ENCODE measurements at places on chromosomes 3 and 15.

DNA sequence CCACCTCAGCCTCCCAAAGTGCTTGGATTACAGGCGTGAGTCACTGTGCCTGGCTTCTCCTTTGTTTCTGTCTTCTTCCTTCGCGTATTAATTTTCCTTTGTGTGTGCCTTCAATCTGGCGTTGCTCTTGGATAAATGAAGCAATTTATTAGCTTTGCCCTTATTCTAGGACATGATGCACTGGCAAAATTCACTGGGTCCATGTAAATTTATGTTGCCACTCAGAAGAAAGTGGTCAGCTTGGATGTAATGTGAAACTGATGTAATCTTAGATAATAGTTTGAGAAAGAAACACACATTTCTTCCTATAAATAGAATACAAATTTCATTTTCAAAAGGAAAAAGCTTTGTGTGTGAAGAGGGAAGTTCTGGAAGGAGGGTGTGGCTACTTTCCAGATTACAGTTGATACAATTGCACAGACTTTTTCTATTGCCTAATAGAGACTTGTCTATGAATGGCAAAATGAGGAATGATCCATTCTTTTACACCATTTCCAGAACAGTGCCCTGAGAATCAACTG is 23.3 kb upstream of the ATP1B3 start:
- DNase-seq, result no peak

- no peak for DNase-seq
These were observed 367.3 kb downstream of the OCA2 start for GRCh38 chr15:27731776-27732175.

GRCh38 chr3:56739036-56739435 is 56.0 kb upstream of the TASOR start:
- no peak for DNase-seq

DNA sequence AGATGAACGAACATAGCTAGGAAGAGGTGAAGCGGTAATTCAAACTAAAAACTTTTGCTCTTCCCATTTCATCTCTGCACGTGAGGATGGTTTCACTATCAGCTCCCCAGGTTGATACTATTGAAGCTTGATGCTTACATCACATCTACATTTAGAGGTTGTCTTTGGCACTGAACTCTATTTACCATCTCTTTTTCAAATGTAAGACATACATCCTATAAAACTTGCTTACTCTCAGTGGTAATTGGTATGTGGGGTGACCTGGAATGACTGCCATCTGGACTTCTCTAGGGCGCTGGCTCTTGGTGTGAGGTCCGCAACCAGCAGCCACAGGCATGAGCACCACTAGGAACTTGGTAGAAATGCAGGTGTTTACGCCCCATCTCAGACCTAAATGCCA is 118.1 kb downstream of the AKAP13 start:
- no peak for DNase-seq

DNA sequence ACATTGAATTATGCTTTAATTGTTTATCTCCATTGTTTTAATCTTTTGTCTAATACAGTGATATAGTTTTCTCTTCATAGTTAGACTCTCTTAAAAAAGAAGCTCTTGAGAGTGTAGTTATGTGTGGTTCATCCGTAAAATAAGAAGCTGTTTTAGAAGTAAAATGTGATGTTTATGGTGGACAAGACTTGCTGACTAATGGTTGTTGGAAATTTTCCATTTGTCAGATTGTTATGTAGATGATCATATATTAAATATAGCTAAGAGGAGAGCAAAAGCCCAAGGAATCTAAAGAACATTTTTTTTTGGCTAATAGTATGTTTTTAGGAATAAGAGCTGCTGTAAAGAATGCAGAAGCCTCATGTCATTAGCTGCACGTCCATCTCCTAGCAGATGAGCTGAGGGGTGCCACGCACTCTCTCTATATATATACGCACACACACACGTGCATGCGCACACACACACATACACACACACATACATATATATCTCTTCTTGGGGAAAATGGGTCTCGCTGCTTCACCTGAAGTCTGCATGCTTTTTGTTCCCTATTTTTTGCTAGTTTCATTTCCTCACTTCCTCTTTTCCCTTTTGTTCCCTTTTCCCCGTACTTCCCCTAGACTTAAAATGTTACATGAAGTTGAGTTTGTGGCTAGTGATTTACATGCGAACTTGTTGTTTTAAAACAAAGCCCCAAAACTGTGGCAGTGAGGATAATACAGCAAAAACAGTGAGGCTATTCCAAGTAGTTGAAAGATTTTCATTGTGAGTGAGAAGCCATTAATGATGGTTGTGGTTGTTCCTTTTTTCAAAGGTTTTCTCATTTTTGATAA is 107.8 kb downstream of the MBNL1 start:
- no peak for DNase-seq

- no peak for DNase-seq
These were observed 268.1 kb upstream of the CRBN start for GRCh38 chr3:3447641-3448040.

DNA sequence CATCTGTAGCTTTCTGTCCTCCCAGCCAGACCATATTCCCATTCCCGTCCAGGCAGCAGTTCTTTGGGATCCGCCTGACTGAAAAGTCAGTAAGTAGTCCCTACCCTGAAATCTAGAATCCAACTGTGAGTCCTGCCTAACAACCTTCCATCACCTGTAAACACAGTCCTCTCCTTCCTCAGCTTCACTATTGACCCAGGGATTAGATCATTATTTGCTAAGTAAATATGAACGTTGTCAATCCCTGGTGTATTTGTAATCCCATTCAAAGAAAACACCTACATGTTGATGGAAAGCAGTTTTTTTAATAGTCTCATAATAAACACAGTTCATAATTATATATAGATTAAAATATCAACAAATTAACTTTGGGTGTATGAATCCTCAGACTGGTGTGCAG is 732 bp downstream of the SAXO2 start:
- no peak for DNase-seq

- DNase-seq, result no peak
These were observed 9.6 kb downstream of the TGM4 start for GRCh38 chr3:44883999-44884431.

- DNase-seq, result peak; percentile 30
These were observed 79.8 kb upstream of the NR2E3 start for GRCh38 chr15:71730277-71731144.

DNA sequence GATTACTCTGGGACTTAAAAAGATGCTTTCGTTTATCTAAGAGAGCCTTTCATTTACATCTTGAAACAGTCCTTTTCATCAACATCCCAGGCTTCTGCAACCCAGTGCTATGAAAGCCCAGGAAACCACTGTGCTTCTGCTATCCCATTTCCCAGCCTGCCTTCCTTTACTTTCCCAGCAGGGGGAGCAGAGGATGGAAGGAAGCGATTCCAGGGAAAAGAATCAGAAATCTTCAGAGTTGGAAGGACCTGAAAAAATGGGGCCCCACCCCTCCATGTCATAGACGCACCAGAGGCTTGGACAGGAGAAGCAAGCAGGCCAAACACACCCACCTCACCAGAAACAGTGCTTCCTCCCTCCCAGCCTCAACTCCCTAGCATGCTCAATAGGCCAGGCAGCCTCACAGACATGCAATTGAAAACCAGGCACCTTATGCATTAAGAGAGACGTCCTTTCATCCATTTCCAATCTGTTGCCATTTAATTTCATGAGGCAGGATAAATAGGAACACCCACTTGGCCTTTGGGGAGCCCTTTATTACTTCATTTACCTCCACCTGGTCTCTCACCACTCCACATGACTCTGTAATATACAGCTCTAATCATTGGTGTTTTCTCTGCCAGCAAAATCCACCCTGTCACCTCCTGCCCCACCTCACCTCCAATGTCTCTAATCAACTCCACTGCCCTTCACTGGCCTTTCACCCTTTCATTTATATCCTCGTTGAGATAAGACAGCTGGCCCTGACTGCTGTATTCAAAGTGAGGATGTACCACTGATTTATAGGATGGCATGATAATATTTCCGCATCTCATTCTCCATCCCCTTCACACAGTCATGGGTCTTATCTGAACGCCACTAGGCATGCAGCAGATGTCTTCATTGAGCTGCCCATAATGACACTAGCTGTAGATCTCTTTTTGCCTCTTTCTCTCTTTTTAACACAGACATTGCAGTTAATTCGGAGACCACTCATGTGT is 583.9 kb downstream of the NTRK3 start:
- DNase-seq, result no peak

- no peak for DNase-seq
These were observed 666 bp upstream of the SEMA3F start for GRCh38 chr3:50154476-50154839.

DNA sequence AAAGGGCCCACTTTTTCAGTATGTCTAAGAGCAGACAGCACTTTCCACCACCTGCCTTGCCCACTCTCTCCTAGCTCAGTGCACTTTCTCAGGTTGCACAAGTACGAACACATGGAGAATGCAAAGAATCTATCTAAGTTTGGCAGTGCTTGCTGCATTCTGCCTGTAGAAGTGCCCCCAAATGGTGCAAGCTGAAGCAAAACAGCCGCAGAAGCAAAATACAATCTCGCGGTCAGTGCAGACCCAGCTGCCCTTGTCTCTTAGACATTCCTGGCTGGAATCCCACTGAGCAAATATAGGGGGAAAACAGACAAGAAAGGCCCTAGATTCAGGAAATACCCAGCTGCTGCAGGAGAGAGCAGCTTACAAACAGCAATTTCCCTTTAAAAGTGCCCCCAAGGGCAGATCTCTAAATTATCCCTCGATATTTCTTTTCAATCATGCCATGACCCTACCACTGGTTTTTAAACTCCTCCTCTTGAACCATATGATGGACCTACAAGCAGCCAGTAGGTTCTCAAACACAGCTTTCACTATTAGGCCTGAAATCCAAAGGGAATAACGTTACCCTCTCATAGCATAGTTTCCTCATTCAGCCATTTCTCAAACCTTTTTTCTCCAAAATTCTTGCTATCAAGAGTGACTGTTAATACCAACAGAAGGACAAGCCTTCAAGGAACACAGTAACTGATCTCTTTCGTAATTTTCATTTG is 67.0 kb downstream of the TNIK start:
- DNase-seq, result no peak

DNA sequence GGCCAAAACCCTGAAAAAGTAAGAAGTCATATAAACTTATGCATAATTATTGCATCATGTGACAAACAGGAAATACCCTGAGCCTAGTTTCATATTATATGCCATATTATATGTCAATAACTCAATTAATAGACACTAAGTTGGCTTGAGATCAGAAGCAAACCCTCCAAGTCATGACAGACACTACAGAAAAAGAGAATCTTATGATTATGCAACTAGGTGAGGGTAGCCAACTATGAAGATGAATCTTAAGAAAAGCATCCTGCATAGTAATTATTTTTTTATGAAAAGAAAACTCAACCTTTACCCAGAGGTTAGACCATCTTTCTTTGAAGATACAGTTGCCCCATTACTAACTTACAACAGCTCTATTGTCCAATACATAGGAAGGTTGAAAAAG is 192.4 kb upstream of the VEPH1 start:
- DNase-seq, result no peak

DNA sequence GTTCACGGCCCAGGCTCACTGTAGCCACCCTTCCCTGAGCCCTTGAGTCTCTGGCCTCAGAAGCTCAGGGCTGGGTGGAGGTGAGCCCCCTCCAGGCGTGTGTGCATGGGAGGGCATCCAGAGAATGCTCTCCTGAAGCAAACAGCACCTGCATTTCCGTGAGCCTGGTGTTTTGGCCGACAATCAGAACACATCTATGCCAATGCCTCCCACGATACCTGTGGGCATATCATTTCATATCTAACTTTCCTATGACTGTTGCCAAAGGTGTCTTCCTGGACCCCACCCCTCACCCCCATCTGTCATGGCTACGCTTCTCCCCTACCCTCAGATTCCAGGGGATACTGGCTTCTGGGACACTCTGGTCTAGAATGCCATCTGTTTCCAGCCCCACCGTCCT is 53.3 kb upstream of the RAB6B start:
- DNase-seq, result no peak

- DNase-seq, result peak; percentile 84
These were observed 119.0 kb upstream of the RASGRP1 start for GRCh38 chr15:38683382-38684242.

GRCh38 chr15:75056036-75056435 is 32.6 kb downstream of the PPCDC start:
- no peak for DNase-seq

- DNase-seq, result no peak
These were observed 175.2 kb downstream of the ALDH1A2 start for GRCh38 chr15:57890351-57890750.

DNA sequence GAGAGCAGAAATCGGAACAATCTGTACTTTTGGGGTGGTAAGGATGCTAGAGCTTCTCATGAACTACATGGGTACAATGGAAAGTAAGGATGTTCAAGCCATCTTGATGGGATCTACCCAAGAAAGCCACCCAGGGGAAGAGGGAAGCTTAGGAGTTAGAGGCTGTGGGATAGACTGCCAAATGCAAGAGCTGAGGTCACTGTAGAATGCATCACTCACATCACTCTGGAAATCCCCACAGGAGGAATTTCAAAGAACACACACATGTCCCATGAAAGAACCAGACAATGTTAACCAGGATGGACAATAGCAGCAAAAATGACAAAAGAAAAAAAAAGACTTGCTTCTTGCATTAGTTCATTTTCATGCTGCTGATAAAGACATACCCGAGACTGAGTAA is 32.8 kb upstream of the UBE2E2 start:
- no peak for DNase-seq

DNA sequence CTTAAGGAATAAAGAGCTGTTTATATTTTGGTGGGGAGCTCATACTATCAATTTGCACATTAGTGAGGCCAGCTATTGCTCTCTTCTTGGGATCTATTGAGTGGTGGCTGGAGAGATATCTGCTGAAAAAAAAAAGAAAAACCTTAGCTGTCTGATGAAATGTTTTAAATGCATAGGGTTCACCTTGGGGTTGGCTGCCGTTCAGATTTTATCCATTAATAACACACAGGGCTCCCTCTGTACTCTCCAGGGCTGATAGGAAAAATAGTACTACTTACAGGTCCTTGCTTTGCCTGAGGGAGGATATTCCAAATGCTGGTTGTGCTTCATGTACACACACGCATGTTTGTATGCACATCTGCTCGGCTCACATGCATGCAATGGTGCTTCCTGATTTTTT is 803.7 kb downstream of the MCTP2 start:
- DNase-seq, result no peak

DNA sequence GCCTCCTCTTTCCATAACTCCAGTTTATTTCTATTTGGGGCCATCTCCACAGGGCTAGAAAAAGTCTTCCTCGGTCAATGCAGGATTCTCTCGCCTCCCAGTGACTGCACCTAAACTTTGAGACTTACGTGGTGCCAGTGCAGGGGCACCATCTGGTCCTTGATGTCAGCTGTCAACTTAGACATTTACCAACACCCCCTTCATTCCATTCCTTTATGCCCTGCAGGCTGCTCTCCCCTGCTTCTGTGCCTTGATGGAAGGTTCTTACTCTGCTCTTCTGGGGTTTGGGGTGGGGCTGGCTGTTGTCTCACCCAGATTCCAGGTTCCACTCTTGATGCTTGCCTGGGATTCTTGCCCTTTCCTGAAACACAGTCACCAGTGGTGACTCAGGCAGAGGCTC is 101.8 kb downstream of the ST8SIA2 start:
- DNase-seq, result no peak

DNA sequence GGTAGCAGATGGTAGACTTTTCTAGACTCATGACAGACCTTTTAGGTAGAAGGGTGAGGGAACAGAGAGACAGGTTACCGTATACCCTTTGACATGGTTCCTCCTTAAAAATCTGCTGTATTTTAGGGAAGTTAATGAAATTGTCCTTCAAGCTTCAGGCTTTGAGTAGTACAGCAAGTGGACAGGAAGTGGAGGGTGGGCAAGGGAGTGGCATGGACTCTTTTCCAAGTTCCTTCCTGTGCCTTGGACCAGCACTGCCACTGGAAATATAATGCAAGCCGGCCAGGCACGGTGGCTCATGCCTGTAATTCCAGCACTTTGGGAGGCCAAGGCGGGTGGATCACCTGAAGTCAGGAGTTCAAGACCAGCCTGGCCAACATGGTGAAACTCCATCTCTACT is 156.1 kb upstream of the LRRFIP2 start:
- no peak for DNase-seq

Measured in activated CD4-positive, alpha-beta memory T cell treated with anti-CD3 and anti-CD28 coated beads for 36 hours (primary cell).